ENCODE measurements at places on chromosomes 4 and X. TPM values are rescaled to one million over a fixed set of nuclear protein-coding genes. Genes with fewer than 3 reads are reported as not detected.

DNA sequence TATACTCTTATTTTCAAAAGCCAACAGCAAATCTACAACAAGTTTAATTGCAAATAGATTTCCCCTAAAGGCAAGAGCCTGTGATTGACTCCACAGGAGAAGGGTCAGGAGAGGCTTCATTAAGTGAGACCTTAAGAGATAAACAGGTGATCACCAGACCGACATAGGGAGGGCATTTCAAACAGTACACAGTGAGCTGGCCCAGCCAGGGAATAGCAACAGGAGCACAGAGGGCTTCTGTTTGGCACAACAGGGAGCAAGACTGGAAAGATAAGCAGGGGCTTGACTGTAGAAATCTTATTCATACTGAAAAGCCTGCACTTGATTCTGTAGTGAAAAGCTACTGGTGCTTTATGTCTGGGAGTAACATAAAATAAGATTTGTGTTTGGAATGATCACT lies 3.9 kb downstream of the RUFY3 start:
- no peak for DNase-seq
- peaks cover 35% of the 10 kb centered on the region for H3K4me1 ChIP-seq
- H3K27me3 ChIP-seq, result no peaks in the 10 kb centered on the region
- H3K36me3 ChIP-seq, result peaks cover 14% of the 10 kb centered on the region
- H3K27ac ChIP-seq, result no peak overlapping the region

The FAT1 gene
- total RNA-seq, result 395 TPM

The XAGE2 gene
- total RNA-seq, result not detected

The DOK7 gene
- total RNA-seq, result not detected

All from osteocyte (in vitro differentiated cells).